HCEC 1CT (cell line): ENCODE measurements at places on chromosomes 2 and 18.

- no peak for DNase-seq
Observed at GRCh38 chr2:217915706-217916105, 87.1 kb downstream of the TNS1 start.

GRCh38 chr2:185050804-185051203 is 452.5 kb downstream of the ZNF804A start:
- no peak for DNase-seq

GRCh38 chr18:77063260-77063659 is 69.3 kb downstream of the MBP start:
- peak; percentile 38 for DNase-seq

DNA sequence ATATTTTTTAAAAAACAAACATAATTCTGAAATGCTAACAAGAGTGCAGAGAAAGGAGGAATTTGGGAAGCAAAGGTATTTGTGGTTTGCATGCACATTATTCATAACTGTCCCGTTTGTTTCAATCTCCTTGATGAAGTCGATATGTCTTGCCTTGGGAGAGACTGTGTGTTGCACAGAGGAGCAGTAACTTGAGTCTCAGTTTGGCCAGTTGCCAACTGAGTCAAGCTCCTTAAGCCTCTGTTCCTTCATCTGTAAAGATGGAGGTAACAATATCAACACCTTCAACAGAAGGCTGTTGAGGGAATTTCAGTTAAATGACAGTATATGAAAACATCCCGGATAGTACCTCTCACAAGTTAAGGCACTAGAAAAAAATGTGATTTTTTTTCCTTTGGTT is 226.2 kb downstream of the ASXL3 start:
- DNase-seq: no peak

DNA sequence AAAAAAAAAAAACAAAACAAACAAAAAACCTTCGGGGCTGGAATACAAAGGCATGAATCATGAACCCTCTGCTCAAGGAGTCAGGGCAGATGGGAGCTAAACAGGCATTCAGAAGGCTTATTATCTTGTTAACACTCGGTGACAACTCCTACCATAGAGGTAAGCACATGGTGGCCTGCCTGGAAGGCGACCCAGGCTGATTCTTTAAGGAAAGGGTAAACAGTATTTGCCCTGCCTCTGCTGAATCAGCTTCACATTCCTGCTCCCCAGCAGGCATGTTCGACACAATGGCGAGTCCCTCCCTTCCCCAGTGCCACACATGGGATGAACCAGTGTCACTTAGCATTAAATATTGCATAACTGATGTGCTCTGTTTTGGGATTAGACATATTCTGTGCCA is 191.9 kb downstream of the ARL4C start:
- peak; percentile 54 for DNase-seq

DNA sequence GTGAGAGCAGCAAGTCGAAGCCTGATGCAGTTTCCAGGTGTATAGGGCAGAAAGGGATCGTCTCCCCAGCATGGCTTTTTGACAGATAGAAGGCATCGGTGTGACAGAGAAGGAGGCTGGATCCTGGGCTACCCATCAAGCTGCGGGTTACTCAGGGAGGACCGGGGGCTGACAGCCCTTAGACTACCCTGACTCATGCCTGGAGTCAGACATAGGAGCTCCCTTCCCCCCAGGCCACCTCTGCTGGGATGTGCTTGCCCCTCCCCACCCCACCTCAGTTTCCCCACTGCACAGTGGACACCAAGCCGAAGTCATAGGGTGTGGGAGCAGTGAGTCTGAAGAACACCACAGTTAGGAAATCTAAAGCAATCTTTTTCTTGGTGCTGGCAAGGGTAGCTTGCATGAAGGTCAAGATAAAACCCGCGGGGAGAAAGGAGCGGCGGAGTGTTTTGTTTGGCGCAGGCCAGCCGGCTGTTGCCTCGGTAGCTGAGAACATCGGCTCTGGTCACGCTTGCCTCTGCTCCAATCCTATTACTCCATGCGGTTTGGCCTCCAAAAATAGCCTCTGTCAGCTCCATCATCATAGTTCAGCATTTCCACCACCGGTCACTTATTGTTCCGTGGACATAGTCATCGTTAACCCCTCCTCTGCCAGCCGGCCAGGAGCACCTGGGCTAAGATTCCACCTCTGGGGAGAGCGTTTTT is 169.2 kb upstream of the GLI2 start:
- no peak for DNase-seq

GRCh38 chr2:62204998-62205496 is 9.1 kb downstream of the B3GNT2 start:
- no peak for DNase-seq

DNA sequence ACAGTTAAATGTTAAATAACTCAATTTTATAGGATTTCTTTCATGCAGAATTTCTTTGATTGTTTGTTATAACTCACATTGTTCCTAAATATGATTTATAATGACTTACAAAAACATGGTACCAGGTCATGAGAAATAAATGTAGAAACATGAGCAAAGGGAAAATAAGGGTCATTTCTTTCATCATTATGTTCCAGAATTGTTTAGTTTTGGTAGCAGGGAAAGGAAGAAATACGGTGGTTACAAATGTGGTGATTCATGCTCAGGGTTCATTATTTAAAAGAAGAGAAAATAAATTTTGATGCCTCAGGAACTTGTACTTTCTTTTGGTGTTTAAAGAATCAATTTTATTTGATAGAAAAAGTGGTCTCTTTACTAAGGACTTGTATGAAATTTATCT is 4.4 kb downstream of the LYPD6B start:
- peak; percentile 15 for DNase-seq
